ENCODE measurements at places on chromosomes 16 and 17.

DNA sequence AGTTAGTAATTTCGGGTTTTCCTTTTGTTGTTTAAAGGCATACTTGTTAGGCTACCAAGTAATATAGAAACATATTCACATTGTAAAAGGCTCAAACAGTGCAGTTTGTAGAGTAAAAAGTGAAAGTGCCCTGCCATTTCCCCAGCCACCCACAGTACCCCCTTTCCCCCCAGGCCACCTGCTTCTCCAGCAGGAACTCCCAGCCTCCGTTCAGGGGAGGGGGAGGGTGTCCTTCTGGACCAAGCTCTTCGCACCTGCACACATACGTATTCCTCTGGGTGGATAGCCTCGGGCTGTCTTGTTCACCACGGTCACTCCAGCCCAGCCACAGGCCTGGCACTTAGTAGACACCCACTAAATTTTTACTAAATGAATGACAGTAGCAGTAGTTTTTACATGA is 144.5 kb downstream of the CLEC16A start:
- DNase-seq: no peak

- DNase-seq: peak; percentile 66
Measured at GRCh38 chr17:50947782-50948543, 81.8 kb upstream of the TOB1 start.

GRCh38 chr17:38535886-38536285 is 69.9 kb downstream of the SRCIN1 start:
- DNase-seq: no peak

GRCh38 chr16:85056211-85056748 is 28.7 kb downstream of the KIAA0513 start:
- no peak for DNase-seq

GRCh38 chr17:81734405-81735263 is 22.6 kb downstream of the SLC25A10 start:
- DNase-seq: no peak

GRCh38 chr16:12516621-12517309 is 286.9 kb downstream of the CPPED1 start:
- no peak for DNase-seq

- no peak for DNase-seq
Measured at GRCh38 chr17:57259817-57260216, 3.5 kb downstream of the MSI2 start.

- no peak for DNase-seq
Measured at GRCh38 chr16:74950511-74950910, 34.4 kb downstream of the WDR59 start.

- DNase-seq: no peak
Measured at GRCh38 chr16:318628-319027, 33.9 kb downstream of the AXIN1 start.

- no peak for DNase-seq
Measured at GRCh38 chr16:85146922-85147651, 34.8 kb upstream of the CIBAR2 start.

DNA sequence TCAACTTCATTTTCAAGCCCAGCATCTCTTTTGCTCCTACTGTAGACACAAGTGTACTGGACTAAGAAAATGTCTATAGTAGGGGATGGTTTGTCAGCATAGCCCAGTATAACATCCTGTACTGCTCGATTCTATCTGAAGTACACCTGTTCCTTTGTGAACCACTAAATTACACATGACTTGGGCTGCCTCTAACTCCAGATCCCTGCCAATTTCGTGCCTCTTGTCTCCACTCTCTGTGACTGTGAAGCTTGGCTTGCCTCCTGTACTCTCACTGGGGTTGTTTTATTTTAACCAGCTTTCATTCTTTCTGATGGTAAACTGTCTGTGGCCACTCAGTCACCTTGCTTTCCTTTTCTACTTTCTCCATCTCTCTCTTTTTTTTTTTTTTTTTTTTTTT is 24.5 kb downstream of the GFOD2 start:
- no peak for DNase-seq

DNA sequence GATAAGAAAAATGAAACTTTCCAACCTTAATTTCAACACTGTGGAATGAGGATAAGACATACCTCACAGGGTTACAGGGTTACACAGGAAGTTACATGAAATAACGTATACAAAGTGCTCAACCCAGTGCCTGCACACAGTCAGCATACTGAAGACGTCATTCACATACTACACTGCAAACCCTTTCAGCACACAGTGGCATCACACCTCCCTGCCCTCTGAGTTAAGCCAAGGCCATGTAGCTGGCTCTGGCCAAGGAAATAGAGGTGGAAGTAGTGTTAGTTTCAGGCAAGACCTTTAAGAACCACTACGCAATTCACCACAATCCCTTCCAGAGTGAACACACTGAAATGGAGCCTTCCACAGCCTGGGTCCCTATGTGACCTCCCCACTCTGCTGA is 46.6 kb upstream of the GSG1L start:
- no peak for DNase-seq

DNA sequence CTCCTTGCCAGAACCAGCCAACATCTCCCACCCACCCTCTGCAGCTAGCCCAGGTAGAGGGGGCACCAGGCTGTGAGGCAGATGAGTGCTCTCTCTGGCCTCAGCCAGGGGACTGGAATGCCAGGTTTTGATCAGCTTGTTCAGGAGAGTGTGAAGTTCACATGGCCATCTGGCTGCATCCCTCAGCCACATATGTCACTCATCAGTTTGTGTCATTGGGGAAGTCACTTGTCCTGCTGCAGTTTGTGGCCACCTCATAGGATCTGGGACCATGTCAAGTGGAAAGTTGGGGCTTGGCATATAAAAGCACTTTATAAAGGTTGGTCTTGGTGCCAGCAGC is 147.6 kb downstream of the SOCS1 start:
- no peak for DNase-seq

DNA sequence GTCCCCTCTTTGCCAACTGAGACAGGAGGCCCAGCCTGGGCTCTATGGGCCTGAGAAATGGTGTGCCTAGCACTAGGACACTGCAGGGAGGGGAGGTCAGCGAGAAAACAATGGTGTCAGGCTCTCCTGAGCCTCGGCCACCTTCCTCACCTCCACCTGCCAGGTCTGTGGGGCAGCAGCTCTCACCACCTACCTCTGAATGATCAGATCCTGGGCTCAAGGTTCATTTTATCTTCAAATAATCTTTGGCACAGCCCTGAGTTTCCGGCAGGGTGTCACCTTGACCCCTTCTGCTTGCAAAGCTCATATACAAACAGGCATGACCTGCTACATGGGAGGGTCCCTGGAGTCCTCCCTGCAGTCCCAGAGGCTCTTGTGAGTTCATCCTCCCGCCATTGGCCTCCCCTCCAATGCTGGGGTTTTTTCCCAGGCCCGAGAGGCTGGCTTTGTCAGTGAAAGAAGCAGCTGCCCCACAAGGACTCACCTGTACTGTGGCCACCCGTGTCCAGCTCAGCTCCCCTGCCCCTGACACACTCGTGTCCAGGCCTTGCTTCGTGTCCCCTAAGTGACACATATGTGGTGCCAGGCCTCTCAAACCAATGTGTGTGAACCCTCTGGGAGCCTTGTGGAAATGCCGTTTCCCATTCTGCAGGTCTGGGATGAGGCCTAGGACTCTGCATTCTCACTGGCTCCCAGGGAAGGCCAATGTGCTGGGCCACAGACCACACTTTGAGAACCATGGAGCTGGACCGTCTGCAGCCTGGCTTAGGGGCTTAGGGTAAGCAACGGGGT is 176.8 kb upstream of the CIBAR2 start:
- no peak for DNase-seq

DNA sequence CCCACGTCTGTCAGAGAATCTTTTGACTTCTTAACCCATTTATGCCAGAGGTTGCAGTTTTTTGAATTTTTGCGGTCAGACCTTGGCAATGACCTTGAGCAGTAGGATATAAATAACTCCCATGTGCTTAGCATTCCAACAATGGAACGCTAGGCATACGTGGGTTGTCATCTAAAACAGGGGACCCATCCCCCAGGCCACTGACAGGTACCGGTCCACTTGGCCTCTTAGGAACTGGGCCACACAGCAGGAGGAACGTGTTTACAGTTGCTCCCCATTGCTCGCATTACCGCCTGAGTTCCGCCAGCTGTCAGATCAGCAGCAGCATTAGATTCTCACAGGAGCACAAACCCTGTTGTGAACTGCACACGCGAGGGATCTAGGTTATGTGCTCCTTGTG is 76.8 kb upstream of the LGALS9 start:
- DNase-seq: no peak

- DNase-seq: no peak
Measured at GRCh38 chr17:3796110-3796821, 4.7 kb downstream of the ITGAE start.

DNA sequence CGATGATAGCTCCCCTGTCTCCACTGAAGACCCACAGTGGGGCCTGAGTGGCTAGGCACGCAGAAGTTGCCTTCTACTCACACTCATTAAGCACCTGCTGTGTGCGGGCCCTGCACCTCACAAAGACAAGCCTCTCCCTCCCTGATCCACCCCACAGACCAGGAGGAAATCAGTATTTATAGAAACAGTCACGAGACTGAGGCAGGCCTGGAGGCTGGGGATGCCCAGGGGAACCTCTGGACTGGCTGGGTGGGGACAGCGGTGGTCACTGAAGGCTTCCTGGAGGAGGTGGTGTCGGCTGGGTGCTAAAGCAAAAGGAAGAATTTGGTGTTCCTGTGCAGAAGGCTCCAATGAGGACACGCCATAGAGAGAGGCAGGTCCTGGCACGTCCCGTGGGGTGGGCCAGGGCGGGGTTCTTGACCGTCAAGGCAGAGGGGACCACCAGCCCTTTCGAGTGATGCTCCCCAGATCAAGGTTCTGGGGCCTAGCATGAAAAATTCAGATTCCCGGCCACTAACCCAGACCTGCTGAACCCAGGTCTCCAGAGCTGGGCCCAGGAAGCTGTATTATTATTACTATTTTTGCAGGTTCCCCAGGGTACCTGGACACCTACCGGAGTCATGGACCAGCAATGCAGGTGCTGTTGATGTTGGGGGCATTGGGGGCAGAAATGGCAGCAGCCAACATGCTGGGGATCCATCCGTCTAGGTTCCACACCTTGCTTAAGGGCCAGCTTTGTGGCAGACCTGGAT is 23.0 kb downstream of the PPL start:
- DNase-seq: no peak

DNA sequence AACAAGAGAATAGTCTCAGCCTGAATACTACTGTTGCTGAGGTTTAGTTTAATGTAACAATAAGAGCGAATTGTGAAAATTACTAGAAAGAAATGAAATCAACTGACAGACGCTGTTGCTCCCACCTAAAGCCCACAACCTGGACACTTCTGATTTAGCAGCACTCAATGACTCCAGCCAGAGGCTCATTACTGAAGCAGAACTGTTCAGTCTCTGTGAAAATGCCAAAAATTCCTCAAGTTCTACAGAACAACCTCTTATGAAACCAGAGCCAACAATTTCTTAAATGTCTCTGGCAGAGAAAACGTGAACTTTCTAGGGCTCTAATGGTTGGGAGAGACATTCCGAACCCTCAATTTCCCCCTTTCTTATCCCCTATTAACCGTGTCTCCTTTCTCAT is 9.9 kb downstream of the PSME3IP1 start:
- DNase-seq: no peak

- DNase-seq: no peak
Measured at GRCh38 chr17:59763861-59764260, 56.4 kb downstream of the VMP1 start.

- DNase-seq: no peak
Measured at GRCh38 chr17:82374626-82375331, 3.2 kb downstream of the UTS2R start.

DNA sequence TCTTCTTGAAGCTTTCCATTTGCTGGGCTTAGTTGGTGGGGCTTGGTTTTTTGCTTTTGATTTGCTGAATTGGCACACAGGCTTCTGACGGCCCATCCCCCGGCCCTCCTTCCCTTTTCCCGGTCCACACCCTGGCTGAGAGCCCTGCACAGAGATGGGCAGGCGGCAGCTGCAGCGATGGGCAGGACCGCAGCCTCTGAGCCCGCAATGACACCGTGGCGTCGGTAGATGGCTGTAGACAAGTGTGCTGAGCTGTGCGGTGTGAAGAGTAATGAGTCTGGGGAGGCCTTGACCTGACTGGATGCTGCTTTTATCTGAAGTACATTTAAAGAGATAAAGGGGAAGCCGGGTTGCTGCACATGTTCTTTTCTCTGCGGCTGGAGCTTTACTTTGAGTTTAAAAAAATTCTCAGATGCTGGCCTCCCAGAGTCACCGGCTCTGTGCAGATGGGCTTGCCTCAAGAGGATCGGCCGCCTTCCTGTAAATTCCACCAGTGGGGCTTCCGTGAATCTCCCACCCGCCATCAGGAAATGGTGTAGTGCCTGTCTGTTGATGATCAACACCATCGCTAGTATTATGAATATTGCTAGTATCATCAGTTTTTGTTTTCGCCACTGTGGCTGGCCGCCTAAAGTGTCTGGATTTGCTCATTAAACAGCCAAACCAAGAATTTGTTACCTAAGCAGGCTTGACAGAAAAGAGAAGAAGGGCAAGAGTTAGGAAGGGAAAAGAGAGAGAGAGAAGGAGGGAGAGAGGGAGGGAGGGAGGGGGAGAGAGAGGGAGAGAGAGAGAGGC is 245.6 kb upstream of the RBFOX1 start:
- peak; percentile 7 for DNase-seq

DNA sequence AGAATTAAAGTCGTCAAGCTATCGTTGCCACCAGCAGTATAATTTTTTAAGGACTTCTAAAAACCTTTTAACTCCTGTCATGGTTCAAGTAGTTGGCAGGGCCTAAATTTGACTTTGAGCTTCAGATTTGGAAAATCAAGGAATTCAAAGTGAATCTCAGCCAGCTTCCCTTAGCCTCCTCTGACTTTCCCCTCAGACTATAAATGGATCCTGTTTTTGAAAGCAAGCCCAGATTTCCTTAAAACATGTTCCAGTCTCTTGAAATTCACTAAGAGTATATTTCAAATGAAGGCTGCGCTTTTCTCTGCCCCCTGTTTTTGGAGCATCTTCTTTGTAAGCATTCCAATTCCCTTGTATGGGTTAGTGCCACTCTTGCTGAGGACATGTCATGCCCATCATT is 101.8 kb upstream of the CDH8 start:
- no peak for DNase-seq

GRCh38 chr16:73846007-73846330 is 450.6 kb upstream of the PSMD7 start:
- no peak for DNase-seq

- DNase-seq: no peak
Measured at GRCh38 chr17:67171560-67171959, 73.4 kb downstream of the HELZ start.

DNA sequence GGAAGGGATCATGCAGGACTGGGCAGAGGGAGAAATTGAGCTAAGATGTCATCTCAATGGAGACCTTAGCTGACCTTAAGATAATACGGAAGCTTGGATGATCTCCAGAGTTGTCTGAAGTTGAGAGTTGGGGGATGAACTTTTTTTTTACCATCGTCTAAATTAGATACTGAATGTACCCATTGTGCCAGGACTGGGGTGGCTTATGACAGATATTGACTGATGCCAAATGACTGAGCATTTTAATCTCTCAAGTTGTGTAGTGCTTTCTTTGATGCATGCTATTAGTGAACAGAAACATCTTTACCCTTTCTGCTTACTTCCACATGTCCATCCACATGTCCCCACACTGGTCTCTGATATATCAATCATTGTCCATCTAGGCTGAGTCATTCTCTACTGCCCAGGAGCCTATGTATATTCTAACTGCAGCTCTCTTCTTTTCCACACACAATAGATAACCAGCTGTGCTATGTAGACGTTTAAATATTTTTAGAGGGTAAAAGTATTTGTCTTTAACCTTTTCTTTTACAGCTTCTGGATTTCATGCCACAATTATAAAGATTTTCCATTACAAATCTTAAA is 60.2 kb upstream of the ZKSCAN2 start:
- DNase-seq: no peak

All from NCI-H1092 (cell line).